Kasumi-1 (cell line): ENCODE measurements at places on chromosomes 13 and 19.

- no peak for DNase-seq
Observed at GRCh38 chr19:8107301-8107903, 42.0 kb downstream of the FBN3 start.

GRCh38 chr13:100515410-100515800, 73.2 kb downstream of the GGACT start:
- DNase-seq, result peak; percentile 54

DNA sequence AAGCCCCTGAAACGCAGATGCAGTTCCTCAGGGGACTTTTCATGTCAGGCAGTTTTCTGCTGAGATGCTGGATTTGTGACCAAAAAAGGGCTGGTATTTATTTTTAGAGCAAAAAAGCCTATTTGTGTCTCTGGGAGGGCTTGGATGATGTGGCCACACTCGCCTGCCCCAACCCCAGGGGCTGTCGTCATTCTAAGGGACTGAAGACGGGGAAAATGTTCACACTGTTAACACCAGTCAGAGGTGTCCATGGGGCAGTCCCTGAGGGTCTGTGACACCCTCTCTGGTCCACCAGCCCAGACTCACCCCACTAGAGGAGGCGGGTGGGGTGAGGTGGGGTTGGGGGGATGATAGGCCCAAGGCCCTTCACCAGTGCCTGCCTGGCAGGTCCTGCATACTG, 15.9 kb upstream of the EPHX3 start:
- no peak for DNase-seq

- no peak for DNase-seq
Observed at GRCh38 chr13:87709947-87710346, 38.8 kb downstream of the SLITRK5 start.
